Stimulated activated CD4-positive, alpha-beta T cell treated with anti-CD3 and anti-CD28 coated beads, Interleukin-15, amount 100 ng/mL, for 1 hour (primary cell): ENCODE measurements at places on chromosomes 11 and 22.

- DNase-seq = peak; percentile 28
Measured at GRCh38 chr22:43230971-43231723, 44.2 kb upstream of the TTLL12 start.

DNA sequence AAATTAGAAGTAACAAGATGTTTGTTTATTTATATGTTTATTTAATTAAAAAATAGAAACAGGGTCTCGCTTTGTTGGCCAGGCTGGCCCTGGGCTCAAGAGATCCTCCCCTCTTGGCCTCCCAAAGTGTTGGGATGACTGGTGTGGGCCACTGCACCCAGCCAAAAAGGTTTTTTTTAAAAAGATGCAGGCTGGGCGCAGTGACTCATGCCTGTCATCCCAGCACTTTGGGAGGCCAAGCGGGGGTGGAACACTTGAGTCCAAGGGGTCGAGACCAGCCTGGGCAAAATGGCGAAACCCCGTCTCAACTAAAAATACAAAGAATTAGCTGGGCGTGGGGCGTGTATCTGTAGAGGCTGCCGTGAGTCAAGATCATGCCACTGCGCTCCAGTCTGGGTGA lies 13.4 kb downstream of the DRD4 start:
- DNase-seq = no peak

GRCh38 chr11:92141159-92141558 lies 83.5 kb upstream of the FAT3 start:
- no peak for DNase-seq

- DNase-seq = no peak
Measured at GRCh38 chr11:102111787-102112508, 1.7 kb downstream of the YAP1 start.

GRCh38 chr22:37075046-37075445 lies 23.5 kb downstream of the KCTD17 start:
- DNase-seq = no peak

- no peak for DNase-seq
Measured at GRCh38 chr22:20292673-20293232, 24.6 kb upstream of the RTN4R start.

DNA sequence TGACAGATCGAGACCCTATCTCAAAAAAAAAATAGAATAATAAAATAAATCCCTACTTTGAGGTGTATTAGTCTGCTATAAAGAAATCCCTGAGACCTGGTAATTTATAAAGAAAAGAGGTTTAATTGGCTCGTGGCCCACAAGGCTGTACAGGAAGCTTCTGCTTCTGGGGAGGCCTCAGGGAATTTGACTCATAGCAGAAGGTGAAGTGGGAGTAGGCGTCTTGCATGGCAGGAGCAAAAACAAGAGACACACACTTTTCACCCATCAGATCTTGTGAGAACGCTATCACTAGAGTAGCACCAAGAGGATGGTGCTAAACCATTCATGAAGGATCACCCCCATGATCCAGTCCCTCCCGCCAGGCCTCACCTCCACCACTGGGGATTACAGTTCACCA lies 29.2 kb downstream of the CDPF1 start:
- DNase-seq = no peak
